Activated T-cell treated with anti-CD3 and anti-CD28 coated beads, Interleukin-2, amount 50 U/mL, for 1 hour (primary cell): ENCODE measurements at places on chromosomes 6 and 20.

DNA sequence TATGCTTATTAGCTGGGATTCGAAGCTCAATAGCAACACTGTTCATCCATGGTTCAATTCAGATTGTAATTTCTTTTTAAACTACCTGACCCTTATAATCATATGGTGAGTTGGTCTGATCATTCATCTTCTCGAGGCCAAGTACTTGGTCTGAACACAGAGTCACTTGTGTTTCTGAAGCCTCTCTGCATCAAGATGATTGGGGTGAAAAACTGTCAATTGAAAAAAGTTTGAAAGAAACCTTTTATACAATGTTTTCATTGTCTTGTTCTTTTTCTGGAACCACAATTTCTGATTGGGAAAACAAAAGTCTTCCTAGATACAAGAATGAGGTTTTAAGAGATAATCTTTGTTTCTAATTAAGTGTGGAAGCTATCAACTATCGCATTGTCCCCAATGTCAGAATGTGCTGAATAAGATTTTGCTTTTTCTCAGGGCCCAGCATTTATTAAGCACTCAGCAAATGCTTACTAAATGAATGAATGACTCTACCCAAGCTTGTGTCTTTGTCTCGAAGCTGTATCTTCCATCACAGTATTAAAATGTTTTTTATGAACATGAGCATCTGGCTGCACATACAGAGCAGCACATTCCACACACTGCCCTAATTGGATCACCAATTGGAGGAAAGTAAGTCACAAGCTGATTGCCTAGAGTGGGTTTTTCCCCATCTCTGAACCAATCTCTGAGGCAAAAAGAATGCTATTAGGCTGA is 45.0 kb upstream of the MOXD1 start:
- DNase-seq, result no peak

DNA sequence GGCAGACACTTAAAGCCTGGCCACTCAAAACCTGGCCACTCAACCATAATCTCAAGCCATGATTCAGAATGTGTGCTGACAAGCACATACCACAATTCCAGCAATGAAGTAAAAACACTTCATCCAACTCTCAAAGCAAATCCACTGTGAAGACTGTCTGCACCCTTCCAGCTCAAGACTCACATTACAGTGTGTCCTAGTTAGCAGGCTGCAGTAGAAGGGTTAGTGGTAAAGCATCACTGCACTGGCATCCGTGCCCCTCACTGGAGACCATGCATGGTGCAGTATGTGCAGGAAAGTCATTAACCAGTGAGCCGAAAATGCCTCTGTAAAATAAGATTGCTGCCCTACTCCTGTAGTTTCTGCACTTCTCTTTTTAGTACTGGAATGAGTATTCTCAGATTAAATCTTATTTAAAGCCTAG is 43.4 kb downstream of the SLC23A2 start:
- DNase-seq, result no peak

DNA sequence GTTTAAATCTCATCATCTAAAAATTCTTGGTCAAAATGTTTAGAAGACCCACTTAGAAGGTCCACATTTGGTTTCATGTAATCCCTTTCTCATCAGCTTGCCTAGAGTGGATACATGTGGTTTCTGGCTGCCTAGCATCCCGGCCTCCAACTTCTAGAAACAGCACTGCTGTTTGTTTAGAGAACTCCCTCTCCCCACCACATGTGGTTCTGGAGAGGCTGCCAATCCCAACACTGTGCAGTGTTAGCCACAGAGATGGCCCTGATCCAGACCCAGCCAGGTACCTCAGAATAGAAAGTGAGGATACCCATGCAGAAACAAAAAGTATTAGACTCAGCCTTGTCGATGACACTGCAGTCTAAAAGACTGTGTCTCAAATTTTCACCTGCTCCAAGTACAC is 241.8 kb downstream of the BCKDHB start:
- no peak for DNase-seq

DNA sequence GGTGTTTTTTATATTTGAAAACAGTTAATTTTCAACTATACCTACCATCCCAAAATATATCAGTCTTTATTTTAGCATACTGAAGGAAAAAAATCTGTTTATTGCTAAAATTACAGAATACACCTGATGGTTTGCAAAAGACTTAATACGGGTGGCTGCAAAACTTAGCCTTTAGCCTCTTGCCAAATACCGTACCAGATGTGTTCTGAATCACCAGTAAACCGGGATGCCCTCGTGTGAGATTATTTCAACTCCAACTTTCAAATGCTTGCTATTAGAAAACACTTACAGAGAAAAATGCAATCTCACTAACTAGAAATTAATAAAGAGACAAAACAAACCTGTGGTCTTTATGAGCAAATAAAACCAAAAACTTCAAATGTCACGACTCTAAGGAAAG is 36.0 kb downstream of the REV3L start:
- no peak for DNase-seq

DNA sequence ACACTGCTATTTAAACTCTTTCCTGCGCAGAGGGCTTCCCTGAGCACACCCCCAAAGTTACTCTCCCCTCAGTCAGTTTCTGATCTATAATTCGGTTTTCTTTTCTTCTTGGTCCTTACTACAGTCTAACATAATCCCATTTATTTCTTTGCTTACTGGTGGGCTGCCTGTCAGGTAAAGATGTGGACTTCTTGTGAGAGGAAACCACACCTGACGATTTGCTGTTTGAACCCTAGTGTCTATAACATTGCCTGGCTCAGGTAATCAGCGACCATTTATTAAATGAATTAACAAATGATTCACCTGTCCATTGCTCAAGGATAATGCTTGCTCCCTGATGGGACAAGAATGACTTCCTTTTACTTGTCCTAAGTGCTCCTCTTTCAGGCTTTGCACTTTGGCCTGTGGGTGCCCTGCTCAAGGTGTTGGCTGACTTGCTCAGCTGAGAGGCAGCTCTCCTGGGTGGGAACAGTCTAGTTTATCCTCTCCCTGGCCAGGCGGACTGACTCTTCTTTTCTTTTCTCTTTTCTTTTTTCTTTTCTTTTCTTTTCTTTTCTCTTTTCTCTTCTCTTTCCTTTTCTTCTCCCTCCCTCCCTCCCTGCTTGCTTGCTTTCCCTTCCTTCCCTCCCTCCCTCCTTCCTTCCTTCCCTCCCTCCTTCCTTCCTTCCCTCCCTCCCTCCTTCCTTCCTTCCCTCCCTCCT is 233.1 kb downstream of the BCAS1 start:
- no peak for DNase-seq

DNA sequence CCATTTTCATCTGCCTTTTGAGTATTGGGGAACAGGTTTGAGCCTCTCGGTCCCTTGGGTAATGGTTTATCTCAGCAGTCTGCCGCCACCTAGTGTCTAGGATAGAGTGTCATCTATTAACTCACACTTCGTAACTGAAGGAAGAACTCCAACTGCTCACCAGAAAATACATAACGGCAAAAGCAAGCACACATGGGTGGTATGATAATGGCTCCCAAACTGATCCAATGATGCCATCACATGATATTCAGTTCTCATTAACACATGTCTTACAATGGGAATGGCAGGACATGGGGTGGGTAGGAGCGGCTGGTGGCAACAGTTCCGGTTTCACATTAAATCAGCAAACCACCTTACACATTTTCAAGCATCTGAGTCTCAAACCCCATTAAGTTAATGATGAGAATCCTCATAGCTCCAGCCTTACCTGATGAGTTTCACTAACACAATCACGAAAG is 110.7 kb upstream of the PHACTR1 start:
- no peak for DNase-seq

GRCh38 chr6:79780881-79781280 is 149.8 kb downstream of the SH3BGRL2 start:
- DNase-seq, result no peak

- no peak for DNase-seq
These were observed 141.7 kb downstream of the EDN3 start for GRCh38 chr20:59441860-59442810.

DNA sequence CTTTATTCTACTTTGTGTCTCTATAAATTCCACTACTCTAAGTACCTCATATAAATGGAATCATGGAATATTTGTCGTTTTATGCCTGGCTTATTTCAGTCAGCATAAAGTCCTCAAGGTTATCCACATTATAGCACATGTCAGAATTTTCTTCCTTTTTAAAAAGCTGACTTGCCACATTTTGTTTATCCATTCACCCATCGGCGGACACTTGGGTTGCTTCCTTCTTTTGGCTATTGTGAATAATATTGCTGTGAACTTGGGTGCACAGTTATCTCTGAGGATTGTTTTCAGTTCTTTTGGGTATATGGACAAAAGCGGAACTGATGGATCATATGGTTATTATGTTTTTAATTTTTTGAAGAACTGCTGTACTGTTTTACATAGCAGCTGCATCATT is 39.1 kb upstream of the ME1 start:
- DNase-seq, result no peak

DNA sequence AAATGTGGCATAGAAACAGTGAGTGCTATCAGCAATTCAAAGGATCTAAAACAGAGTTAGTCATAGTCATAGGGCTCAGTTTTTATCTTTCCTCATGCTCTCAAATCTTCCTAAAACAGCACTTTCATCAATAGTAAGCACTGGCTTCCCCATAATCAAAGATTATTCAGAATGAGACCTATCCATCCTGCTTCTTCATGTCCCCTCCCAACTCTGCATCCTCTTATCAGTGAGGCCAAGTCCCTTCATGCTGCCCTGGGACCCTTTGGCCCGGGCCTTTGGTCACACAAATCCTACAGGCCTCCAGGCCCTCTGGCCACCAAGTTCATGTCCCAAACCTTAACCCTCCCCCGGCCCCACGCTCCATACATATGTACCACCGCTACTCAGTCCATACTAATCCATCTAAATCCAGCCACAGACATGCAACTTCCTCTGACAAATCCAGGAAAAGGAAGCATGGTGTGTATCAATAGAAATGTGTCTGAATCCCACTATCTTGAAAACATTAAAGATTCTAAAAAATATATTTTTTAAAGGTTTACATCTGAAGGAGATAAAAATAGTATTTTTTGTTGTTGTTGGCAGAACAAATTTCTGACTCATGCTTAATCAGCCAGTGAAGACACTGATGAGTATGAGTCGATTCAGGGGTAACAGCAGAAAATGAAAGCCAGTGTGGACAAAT is 143.5 kb downstream of the PDE7B start:
- DNase-seq, result no peak

- no peak for DNase-seq
These were observed 9.9 kb downstream of the ATXN1 start for GRCh38 chr6:16751251-16751946.

DNA sequence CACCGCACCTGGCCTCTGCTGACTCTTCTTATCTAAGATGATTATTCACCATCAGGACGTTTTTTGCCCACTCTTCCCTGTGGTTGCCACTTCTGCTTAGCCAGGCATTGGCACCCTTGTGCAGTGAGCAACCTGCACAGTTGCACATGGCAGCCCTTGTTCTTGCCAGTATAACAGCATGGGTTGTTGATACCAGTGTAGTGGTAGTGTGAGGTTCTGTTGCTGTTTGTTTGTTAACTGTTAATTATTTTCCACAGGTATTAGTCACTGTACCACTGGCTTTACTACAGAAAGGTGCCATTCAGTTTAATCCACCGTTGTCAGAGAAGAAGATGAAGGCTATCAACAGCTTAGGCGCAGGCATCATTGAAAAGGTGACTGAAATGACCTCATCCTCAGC is 52.1 kb downstream of the DEK start:
- no peak for DNase-seq

- no peak for DNase-seq
These were observed 117.9 kb downstream of the ISM1 start for GRCh38 chr20:13338999-13339411.

GRCh38 chr6:62465206-62465605 is 179.2 kb upstream of the KHDRBS2 start:
- DNase-seq, result no peak

GRCh38 chr6:159157431-159157830 is 11.8 kb upstream of the FNDC1 start:
- no peak for DNase-seq

DNA sequence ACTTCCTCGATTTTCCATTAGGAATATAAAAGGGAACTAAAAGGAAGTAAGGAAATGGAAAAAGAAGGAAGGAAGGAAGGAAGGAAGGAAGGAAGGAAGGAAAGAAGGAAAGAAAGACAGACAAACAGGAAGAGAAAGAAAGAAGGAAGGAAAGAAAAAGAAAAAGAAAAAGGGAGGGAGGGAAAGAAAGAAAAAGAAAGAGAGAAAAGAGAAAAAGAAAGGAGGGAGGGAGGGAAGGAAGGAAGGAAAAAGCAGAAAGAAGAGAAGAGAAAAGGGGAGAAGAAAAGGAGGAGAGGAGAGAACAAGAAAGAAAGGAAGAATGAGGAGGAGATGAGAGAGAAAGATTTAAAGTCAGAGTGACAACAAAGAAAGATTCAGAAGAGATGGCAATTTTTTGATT is 724.5 kb downstream of the GRIK2 start:
- DNase-seq, result no peak

GRCh38 chr6:22015216-22015615 is 281.6 kb downstream of the PRL start:
- DNase-seq, result no peak

DNA sequence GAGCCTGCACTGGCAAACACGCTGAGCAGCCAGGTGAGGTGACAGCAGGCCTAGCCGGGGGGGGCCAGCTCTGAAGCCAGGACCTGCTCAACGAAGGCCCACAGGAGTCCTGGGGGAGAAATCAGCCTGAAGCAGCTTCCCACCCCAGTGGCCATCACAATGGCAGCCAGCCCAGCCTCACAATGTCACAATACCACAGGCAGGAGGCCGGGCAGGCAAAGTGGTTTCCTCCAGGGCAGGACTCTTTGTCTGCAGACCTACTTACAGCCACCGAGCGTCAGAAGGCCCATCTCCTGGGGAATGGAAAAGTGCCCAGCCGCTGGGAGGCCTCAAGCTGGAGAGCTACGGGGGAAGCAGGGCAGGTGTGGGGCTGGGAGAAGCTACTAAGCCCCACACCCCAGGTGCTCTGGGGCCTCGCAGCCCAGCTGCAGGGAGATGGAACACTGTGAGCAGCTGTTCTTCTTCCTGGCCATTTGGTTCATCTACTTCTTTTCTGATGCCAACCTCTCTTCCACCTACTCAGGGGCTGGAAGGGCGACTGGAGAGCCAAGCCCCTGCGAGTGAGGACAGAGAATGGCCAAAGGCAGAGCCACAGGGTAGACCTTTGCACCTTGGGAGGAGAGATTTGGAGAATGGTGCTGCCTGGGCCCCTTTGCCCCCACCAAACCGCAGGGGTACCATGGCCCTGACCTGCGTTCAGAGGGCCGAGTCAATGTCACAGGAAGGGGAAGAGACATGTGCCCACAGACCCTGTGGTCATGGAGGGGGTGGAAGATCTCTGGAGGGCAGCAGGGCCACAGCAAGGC is 22.3 kb upstream of the AVP start:
- DNase-seq, result no peak

DNA sequence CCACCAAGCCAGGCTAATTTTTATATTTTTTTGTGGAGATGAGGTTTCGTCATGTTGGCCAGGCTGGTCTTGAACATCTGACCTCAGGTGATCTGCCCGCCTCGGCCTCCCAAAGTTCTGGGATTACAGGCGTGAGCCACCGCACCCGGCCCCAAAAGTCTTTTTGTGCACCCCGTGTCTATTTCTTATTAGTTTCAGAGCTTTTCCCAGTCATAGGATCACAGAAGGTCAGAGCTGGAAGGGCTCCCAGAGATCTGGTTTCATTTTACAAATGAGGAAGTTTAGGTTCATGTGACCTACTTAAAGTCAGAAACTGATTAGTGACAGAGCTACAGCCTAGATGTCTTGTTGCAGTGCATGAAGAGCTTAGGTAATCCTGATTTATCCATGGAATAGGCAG is 1.6 kb upstream of the OGFRL1 start:
- DNase-seq, result no peak
